ENCODE measurements at places on chromosomes 2 and 18.

DNA sequence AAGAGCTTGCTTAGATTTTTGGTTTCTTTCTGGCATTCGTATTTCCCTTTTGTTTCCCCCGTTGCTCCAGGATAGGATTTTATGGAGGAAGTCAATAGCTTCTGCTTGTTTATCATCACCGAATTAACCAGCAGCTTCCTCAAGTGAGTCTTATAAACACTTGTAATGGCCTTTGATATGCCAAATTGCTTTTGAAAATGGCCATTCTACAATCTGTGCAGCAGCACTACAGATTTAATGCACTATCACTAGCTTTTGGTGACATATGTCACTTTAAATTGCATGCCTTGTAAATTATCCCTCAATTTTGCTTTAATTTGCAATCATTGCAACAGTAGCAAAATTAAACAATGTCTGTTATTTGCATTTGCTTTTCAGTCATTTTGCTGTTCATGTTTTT, 774.7 kb downstream of the METTL4 start:
- no peak for DNase-seq

- DNase-seq: no peak
Observed at GRCh38 chr18:8754995-8755960, 49.9 kb downstream of the MTCL1 start.

DNA sequence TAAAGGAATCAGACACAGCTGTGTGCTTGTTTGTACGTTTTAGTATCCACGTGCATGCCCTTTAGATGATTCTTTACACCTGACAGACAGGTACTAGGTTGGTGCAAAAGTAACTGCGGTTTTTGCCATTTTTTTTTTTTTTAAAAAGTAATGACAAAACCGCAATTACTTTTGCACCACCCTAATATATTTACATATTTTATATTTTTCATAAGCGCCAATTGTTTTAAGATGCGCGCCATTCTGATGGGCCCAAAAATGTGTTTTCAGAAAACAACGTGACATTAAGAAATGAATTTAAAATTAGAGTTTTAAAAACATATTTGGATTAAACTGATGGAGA, 972 bp upstream of the COBLL1 start:
- DNase-seq: no peak

GRCh38 chr2:1613731-1614354, 130.5 kb downstream of the PXDN start:
- no peak for DNase-seq

GRCh38 chr2:212949786-212950185, 201.6 kb downstream of the IKZF2 start:
- DNase-seq: no peak

- DNase-seq: no peak
Observed at GRCh38 chr2:228268756-228269155, 87.3 kb upstream of the SPHKAP start.

DNA sequence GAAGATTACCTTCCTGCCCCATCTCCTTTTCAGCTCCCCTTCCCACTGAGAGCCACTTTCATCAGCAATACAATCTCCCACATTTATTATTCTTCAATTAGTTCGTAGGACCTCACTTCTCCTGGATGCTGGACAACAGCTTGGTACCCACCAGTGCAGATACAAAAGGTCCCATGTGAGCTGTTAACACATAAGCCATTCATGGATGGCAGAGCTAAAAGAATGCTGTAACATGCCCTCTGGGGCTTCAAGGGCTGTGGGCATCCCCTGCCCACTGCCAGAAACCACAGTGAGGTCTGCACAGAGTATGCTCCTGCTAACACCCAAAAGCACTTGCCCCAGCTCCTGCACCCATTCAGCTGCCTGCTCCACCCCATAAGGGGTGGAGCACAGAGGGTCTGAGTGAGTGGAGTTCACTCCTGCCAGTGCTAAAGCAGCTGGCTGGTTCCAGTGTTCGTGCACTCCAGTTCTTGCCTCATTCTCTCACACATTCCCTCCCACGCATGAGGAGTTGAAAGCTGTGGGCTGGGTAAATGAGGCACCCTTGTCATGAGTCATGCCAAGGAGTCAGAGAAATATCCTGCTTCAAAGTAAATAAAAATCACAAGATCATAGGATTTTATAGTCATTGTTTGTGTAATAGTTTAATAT, 305.9 kb upstream of the TMEFF2 start:
- DNase-seq: no peak

Data from nephron progenitor cell (in vitro differentiated cells).